ENCODE measurements at places on chromosomes 6 and 20.

DNA sequence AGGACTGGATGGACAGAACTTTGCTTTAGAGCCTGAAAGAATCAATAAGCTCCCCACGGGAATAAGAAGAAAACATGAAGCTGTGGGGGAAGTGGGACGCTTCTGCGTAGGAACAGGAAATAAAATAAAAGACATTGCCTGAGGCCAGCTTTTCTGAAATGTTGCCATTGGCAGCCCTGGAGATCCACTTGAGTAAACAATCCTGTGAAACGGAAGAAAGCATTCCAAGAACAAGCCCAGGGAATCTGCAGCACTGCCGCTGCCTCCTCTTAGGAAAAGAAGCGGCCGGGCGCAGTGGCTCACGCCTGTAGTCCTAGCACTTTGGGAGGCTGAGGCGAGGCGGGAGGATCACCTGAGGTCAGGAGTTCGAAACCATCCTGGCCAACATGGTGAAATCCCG lies 182.3 kb upstream of the RALGAPA2 start:
- no peak for DNase-seq

DNA sequence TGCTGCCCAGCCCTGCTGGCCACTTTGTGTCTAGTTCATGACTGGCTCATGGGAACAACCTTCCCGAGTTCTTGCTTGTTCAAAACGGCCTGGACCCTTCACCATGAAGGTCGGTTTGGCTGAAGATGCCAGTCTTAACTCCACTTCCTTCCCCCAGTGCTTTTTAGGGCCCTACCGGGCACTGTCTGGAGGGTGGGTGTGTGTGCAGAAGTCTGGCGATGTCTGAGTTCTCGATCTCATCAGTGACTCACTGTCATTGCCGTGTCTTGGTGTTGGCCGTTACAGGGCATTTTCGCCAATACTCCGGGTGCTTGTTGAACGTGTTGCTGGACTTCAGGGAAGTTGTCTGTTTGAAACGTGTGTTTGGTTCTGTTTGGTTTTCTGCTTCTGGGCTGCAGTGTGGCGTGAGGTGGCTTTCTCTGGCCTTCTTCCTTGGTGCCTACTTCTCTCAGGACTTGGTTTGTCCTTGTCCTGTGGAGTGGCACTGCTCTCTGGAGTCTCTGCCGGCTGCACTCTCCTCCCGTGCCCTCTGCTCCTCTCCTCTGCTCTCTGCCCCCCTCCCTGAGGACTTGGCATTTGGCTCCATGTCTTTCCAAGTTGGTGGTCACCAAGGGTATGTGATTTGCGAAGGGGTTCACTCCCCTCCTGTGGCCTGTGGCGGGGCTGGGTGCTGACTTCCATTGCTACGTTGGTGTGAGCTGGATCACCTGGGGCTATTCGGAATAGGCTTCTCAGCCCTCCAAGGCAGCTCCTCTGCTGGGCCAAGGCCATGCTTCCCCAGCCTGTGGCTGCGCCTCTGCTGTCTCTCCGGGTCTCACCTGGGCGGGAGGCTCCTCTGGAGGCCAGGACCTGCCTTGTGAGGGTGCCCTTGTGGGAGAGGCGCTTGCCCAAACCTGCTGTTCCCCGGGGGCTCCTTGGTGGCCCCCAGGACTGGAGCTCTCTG lies 38.2 kb downstream of the PYGB start:
- DNase-seq: no peak

- no peak for DNase-seq
These were observed 911.6 kb downstream of the TFAP2A start for GRCh38 chr6:9503111-9503761.

DNA sequence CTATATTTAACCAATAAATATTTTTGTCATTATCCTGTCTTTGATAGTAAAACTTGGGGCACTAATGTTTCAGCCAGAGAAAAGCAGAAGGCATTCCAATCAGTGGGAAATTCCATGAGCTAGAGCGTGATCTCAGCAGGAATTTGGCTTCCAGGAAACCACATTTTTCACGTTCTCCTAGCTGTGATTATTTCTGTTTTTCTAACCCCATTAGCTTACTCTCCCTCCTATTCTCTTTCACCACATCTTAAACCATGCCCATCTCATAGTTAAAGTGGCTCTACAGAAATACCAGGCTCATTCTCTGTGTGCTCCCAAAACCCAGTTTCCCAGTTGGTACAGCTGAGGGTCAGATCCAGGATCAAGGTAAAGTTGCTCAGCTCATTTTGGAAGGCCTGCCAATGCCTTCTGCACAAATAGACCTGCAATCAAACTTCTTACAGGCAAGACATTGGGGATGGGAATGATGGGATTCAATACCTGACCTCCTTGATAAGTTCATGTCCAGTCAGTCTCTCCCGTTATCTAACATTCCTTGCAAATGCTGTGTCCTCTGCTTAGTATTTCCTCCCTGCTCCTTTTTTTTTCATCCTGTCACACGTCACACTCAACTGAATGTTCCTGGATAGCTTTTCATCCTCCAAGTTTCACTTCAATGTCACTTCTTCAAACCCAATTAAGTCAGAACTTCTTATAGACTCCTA lies 33.1 kb upstream of the TMEM30A start:
- DNase-seq: no peak
